ENCODE measurements at places on chromosomes 6 and 20. TPM values are rescaled to one million over a fixed set of nuclear protein-coding genes. Genes with fewer than 3 reads are reported as not detected.

DNA sequence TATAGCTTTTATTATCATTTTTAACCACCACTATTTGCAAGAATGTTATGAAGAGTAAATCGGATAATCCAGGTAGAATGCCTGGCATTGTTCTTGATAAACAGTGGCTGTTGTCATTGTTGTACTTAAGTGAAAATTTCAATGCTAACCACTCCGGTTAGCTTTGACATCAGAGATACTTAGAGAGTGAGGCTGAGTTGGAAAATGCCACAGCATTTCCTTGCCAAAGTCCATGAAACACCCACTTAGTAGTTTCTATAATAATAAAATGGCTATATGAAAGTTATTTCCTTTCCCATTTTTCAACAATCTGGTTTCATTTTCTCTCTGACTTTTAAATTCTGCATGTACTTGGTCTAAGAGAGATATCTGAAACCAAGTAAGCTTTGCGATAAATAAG is 132.0 kb downstream of the CDK19 start:
- DNase-seq, result no peak
- no peaks in the 10 kb centered on the region for H3K27me3 ChIP-seq
- H3K4me1 ChIP-seq, result peaks cover 31% of the 10 kb centered on the region
- no peak overlapping the region for H3K4me3 ChIP-seq
- no peak overlapping the region for H3K27ac ChIP-seq
- H3K36me3 ChIP-seq, result peaks cover 3% of the 10 kb centered on the region

- H3K4me1 ChIP-seq, result no peaks in the 10 kb centered on the region
- H3K27me3 ChIP-seq, result no peaks in the 10 kb centered on the region
- H3K4me3 ChIP-seq, result no peak overlapping the region
- no peaks in the 10 kb centered on the region for H3K36me3 ChIP-seq
- no peak for DNase-seq
Observed at GRCh38 chr6:93418408-93419303, 703 bp downstream of the EPHA7 start.

Gene RSPH3
- 4.4 TPM for total RNA-seq

DNA sequence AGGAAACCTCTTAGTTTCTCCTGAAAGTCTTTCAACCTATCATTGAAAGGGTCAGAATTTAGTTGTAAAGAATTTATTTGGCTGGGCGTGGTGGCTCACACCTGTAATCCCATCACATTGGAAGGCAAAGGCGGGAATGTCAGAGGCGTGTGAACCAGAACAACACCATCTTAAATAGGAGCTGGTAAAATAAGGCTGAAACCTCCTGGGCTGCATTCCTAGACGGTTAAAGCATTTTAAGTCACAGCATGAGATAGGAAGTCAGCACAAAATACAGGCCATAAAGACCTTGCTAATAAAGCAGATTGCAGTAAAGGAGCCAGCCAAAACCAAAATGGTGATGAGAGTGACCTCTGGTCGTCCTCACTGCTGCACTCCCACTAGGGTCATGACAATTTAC is 29.6 kb downstream of the OR2B2 start:
- no peak for DNase-seq
- H3K27me3 ChIP-seq, result no peaks in the 10 kb centered on the region
- no peaks in the 10 kb centered on the region for H3K4me1 ChIP-seq
- no peak overlapping the region for H3K4me3 ChIP-seq

Gene FAM83B
- not detected for total RNA-seq

DNA sequence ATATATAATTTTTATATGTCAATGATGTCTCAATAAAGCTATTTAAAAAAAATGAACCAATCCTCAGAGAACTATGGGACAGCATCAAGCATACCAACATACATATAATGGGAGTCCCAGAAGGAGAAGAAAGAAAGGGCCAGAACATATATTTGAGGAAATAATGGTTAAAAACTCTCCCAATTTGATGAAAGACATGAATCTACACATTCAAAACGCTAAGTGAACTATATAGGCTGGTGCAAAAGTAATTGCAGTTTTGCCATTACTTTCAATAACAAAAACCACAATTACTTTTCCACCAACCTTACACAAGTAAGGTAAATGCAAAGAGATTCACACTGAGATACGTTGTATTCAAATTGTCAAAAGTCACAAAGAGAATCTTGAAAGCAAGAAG is 43.4 kb downstream of the ZNF133 start:
- no peaks in the 10 kb centered on the region for H3K36me3 ChIP-seq
- no peak for DNase-seq
- no peak overlapping the region for H3K4me3 ChIP-seq

DNA sequence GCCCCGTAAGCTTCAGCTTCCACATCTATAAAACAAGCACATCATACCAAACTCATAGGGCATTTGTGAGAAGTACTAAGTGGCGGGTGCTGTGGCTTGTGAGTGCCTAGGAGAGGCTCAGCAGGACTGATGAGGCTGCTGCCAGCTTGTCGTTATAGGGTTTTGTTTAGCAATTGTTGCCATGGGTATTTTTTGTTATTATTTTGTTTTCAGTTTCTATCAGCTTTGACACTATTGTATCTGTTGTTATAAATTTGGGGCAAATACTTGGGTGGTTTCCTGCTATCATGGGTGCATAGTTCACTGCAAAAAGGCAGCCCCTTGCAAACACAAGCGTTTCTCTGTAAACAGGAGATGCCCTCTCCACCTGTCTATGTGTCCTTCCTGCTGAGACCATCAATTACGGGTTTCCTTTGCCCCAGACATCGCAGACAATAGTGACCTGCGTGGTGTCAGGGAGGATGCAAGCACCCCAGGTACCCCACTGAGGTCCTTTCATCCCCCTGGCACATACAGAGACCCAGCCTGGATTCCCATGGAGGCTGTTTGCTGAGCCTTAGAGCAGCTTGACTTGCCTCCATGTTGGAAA is 3.1 kb upstream of the CCDC167 start:
- peaks cover 3% of the 10 kb centered on the region for H3K27me3 ChIP-seq

GRCh38 chr20:8423482-8423881 is 291.4 kb downstream of the PLCB1 start:
- DNase-seq, result no peak
- H3K27ac ChIP-seq, result no peak overlapping the region
- H3K4me3 ChIP-seq, result no peak overlapping the region
- no peaks in the 10 kb centered on the region for H3K4me1 ChIP-seq
- no peaks in the 10 kb centered on the region for H3K27me3 ChIP-seq

Gene ZNF165
- total RNA-seq, result 8.6 TPM

Gene OR12D1
- total RNA-seq, result not detected

Gene SULF2
- total RNA-seq, result 50.9 TPM

Gene TMEM151B
- not detected for total RNA-seq

Gene SYCP2L
- total RNA-seq, result not detected

DNA sequence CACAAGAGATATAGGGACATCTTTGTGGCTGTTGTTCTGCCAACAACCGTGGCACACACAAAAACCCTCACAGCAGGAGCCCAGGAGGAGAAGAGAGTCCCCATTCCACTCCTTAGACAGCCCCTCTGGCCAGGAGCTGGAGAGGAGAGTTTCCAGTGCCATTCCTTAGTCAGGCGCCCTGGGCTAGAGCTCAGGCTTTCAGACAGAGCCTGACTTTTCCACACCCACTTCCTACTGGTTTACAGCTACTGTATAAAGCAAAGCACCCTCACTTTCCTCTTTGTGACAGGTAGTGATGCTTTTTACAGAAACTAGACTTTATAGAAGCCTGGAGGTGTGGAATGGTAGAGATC is 145.9 kb downstream of the SYCP2 start:
- no peak overlapping the region for H3K27ac ChIP-seq
- H3K4me3 ChIP-seq, result no peak overlapping the region
- no peak for DNase-seq
- no peaks in the 10 kb centered on the region for H3K36me3 ChIP-seq
- no peaks in the 10 kb centered on the region for H3K27me3 ChIP-seq

DNA sequence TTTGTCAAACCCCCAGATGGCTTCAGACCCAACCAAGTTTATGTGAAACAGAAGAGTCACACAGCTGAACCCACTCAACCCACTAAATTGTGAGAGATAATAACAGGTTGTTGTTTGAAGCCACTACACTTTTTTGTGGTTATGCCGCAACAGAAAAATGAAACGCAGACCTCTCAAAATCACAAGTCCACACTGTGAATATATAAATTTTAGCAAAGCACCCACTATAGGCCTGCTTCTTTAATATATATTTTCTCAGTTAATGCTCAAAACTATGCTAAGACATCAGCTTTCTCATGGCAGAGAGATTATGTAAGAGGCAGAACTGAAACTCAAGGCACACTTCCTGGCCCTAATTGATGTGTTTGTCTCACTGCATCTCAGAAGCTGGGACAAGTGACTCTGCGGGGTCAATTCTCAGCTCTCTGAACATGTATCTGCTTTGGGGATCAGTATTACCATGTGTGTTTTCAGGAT is 27.7 kb downstream of the MAP3K5 start:
- DNase-seq, result no peak
- H3K4me1 ChIP-seq, result no peaks in the 10 kb centered on the region
- H3K27ac ChIP-seq, result no peak overlapping the region
- H3K27me3 ChIP-seq, result no peaks in the 10 kb centered on the region
- no peaks in the 10 kb centered on the region for H3K36me3 ChIP-seq
- H3K4me3 ChIP-seq, result no peak overlapping the region

DNA sequence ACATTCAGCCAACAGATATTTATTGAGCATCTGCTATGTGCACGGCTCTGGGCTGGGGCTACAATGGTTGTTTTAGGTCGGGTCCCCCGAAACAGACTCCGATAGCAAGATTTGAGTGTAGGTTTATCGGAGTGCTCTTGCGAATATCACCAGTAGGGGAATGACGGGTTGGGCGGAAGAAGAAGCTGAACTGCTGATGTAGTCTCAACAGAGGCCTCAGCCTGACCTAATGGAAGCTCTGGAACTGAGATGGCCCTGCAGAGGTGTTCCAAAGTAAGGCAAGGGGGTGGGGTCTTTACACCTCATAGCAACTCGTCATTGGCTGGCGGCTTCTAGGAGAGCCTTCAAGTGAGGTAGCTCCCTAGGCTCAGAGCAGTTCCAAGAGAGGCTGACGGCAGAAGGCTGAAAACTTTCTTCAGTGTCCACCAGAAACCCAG is 1.1 kb downstream of the L3MBTL1 start:
- H3K4me1 ChIP-seq, result peaks cover 39% of the 10 kb centered on the region
- H3K27me3 ChIP-seq, result peaks cover 18% of the 10 kb centered on the region
- H3K27ac ChIP-seq, result no peak overlapping the region
- no peaks in the 10 kb centered on the region for H3K36me3 ChIP-seq
- DNase-seq, result no peak

GRCh38 chr6:26473758-26474438 is 16.1 kb downstream of the BTN2A1 start:
- H3K27ac ChIP-seq, result peak overlapping the region; percentile 83
- DNase-seq, result peak; percentile 90
- peaks cover 2% of the 10 kb centered on the region for H3K36me3 ChIP-seq
- peak overlapping the region; percentile 70 for H3K4me3 ChIP-seq

Gene CFB
- 171 TPM for total RNA-seq

- no peak for DNase-seq
- H3K27ac ChIP-seq, result no peak overlapping the region
- no peaks in the 10 kb centered on the region for H3K27me3 ChIP-seq
- H3K4me3 ChIP-seq, result no peak overlapping the region
- no peaks in the 10 kb centered on the region for H3K4me1 ChIP-seq
Observed at GRCh38 chr6:90429713-90430112, 133.1 kb upstream of the BACH2 start.

GRCh38 chr20:44102582-44102981 is 84.4 kb downstream of the JPH2 start:
- H3K4me1 ChIP-seq, result no peaks in the 10 kb centered on the region
- H3K4me3 ChIP-seq, result no peak overlapping the region
- H3K27me3 ChIP-seq, result no peaks in the 10 kb centered on the region
- no peak overlapping the region for H3K27ac ChIP-seq
- H3K36me3 ChIP-seq, result no peaks in the 10 kb centered on the region
- no peak for DNase-seq

- no peaks in the 10 kb centered on the region for H3K27me3 ChIP-seq
- DNase-seq, result no peak
- H3K4me3 ChIP-seq, result no peak overlapping the region
- no peak overlapping the region for H3K27ac ChIP-seq
- no peaks in the 10 kb centered on the region for H3K4me1 ChIP-seq
Observed at GRCh38 chr20:10637031-10637559, 36.7 kb downstream of the JAG1 start.

- peak; percentile 50 for DNase-seq
- H3K36me3 ChIP-seq, result no peaks in the 10 kb centered on the region
- no peaks in the 10 kb centered on the region for H3K27me3 ChIP-seq
Observed at GRCh38 chr20:23235173-23236027, 115.2 kb upstream of the NXT1 start.

Gene GUCA1A
- not detected for total RNA-seq

DNA sequence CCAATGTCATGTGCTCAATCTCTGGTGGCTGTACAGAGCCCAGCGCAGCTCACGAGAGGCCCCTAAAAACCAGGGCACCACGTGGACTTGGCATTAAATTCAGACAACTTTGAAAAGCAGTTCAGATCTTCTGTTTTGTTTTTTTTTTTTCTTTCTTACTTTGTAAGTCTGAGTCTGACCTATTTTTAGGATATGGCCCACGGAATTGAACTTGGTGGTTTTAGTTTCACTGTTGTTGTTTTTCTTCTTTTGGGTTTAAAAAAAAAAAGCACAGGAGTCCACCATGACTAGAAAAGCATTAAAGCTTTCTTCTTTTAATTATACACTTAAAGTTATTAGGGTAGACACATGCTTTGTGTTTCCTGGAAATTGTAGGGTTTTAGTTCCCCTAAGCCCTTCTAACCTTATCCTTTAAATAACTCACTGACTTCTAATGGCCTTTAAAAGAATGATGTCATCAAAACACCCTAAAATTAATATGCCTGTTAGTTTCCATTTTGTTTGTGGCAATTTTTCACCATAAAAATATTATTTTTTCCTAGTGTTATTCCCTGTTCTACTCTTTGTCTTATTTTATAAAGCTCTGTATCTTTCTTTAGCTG is 48.5 kb upstream of the CCN2 start:
- H3K4me1 ChIP-seq, result peaks cover 28% of the 10 kb centered on the region
- no peak overlapping the region for H3K27ac ChIP-seq
- no peak for DNase-seq
- H3K27me3 ChIP-seq, result no peaks in the 10 kb centered on the region
- no peak overlapping the region for H3K4me3 ChIP-seq

GRCh38 chr20:40160097-40160550 is 528.9 kb downstream of the MAFB start:
- no peaks in the 10 kb centered on the region for H3K27me3 ChIP-seq
- H3K27ac ChIP-seq, result no peak overlapping the region
- peak; percentile 60 for DNase-seq
- no peaks in the 10 kb centered on the region for H3K36me3 ChIP-seq

DNA sequence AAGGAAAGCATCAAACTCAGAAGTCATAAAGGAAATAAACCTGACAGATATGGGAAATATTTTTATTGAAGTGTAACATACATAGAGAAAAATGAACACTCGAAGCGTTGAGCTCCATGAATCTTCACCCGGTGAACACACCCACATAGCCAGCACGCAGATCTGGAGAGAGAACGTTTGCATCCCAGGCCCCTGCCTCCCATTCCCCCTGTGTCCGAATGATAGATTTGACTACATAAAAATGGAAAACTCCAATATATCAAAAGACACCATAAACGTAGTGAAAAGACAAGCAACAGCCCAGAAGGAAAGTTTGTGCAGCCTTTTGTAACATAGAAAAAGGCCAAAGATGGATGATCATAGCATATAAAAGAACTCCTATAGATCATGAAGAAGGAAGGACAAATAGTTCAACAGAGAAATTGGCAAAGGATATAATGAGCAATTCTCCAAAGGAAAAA is 17.1 kb downstream of the SYNJ2 start:
- no peak for DNase-seq
- no peaks in the 10 kb centered on the region for H3K27me3 ChIP-seq
- H3K4me1 ChIP-seq, result peaks cover 97% of the 10 kb centered on the region
- peak overlapping the region; percentile 41 for H3K27ac ChIP-seq

Gene AVP
- total RNA-seq, result not detected

- no peaks in the 10 kb centered on the region for H3K27me3 ChIP-seq
- H3K4me3 ChIP-seq, result no peak overlapping the region
- H3K27ac ChIP-seq, result no peak overlapping the region
- no peak for DNase-seq
Observed at GRCh38 chr6:53962646-53963045, 148.6 kb upstream of the MLIP start.

Data from HepG2 (cell line).